Activated CD8-positive, alpha-beta memory T cell treated with anti-CD3 and anti-CD28 coated beads, Interleukin-2, amount 10 ng/mL, durations not matched to agents 7 days and 5 days (primary cell): ENCODE measurements at places on chromosomes 7 and 10. TPM values are rescaled to one million over a fixed set of nuclear protein-coding genes. Genes with fewer than 3 reads are reported as not detected.

Gene CYTH3
- 1.3 TPM for total RNA-seq

Gene FAM237B
- not detected for total RNA-seq

Gene ADRA2A
- not detected for total RNA-seq

Gene ZDHHC4
- total RNA-seq, result 33.2 TPM

Gene TMEM248
- 90.2 TPM for total RNA-seq

Gene SPDYE16
- total RNA-seq, result not detected

- DNase-seq, result no peak
Measured at GRCh38 chr10:57367412-57367811, 900.3 kb downstream of the IPMK start.

DNA sequence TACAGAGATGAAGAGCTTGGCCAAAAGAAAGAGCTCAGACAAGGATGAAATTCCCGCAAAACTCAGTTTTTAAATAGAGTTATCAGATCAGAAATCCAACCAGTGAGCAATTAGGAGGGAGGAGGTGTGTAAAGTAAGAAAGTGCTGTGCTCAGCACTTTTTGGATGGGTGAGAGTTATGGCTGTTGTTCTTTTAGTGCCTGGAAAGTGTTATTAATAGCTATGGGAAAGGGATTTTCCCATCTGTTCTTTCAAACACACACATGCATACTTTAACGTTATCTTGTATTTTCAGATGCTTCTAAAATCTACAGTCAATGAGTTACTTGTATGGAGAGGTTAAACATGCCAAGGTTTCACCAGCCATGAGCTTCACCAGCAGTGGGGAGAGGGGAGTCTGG, 107.3 kb upstream of the TMEM72 start:
- peak; percentile 1 for DNase-seq

DNA sequence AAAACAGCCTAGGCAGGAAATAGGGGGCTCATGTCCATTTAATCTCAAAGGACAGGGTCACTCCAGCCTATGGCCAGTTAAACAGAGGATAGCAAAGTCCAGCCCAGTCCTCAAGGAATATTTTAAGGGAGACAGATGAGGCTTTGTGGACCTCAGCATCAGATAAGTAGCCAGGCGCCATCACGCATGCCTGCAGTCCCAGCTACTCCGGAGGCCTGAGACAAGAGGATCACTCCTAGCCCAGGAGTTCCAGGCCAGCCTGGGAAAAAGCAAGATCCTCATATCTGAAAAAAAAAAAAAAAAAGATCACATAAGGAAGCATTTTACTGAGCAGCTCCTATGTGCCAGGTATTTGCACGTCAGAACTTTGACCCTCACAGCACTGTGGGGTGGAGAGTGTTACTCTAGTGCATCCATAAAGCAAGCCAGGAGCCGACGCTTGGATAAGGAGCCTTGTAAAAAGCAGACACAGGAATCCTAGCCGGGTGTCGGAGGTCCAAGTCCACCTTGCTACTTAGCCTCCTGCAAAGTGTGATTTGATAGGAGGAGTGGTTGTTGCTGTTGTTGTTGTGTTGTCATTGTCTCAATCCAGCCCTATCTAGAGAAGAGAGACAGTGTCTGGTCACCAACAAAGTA, 61.8 kb upstream of the DOCK1 start:
- no peak for DNase-seq

- no peak for DNase-seq
Measured at GRCh38 chr10:30454744-30455510, 20.9 kb downstream of the MAP3K8 start.

- DNase-seq, result no peak
Measured at GRCh38 chr10:6314620-6315205, 112.0 kb downstream of the PFKFB3 start.

DNA sequence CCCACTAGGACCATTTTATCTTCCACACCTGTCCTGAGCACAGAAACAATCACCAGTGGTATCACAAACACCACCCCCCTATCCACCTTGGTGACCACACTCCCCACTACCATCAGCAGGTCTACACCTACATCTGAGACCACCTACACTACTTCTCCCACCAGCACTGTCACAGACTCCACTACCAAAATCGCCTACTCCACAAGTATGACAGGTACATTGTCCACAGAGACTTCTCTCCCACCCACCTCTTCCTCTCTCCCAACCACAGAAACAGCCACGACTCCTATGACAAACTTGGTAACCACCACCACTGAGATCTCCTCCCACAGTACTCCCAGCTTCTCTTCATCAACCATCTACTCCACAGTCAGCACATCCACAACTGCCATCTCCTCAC, 3.3 kb downstream of the MUC3A start:
- no peak for DNase-seq
